ENCODE measurements at places on chromosomes 3 and 15. TPM values are rescaled to one million over a fixed set of nuclear protein-coding genes. Genes with fewer than 3 reads are reported as not detected.

DNA sequence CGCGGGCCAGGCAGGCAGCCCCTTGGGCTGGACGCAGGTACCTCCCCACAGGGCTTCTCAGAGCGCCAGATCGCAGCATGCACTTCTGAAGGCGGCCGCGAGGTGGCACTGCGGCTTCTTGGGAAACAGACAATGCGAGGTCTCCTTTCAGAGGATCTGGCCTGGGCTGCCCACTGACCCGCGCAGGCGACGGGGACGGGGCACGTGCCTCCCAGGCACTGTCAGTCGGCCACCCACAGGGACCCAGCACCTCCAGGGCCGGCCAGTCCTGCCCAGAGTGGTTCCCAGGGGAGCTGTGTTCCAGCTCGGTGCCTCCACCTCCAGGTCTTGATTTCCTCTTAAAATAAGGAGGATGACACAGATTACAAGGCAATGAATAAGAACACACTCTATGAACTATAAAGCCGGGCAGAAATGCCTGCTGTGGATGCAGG is 24.4 kb upstream of the TXNRD3 start:
- peak; percentile 71 for DNase-seq

GRCh38 chr3:133394561-133395311 is 5.1 kb upstream of the BFSP2 start:
- no peak for DNase-seq

The BOC gene
- total RNA-seq = 0.49 TPM

DNA sequence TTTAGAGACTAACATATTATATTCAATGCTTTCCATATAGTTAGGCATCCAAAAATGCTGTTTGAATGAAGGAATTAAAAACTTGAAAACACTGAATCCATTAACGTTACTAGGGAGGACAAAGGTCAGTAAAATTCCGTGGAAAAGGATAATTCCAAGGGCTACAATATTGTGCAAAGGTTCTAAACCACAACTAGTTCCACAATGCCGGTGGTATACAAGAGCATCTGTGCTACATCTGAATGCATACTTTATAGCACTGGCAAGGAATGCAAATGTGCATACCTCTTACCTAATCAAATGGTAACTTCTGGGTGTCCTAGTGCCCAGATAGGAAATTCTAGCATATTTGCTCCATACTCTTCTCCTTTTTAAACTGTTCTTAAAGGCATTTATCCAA is 2.2 kb downstream of the ICE2 start:
- DNase-seq = no peak

DNA sequence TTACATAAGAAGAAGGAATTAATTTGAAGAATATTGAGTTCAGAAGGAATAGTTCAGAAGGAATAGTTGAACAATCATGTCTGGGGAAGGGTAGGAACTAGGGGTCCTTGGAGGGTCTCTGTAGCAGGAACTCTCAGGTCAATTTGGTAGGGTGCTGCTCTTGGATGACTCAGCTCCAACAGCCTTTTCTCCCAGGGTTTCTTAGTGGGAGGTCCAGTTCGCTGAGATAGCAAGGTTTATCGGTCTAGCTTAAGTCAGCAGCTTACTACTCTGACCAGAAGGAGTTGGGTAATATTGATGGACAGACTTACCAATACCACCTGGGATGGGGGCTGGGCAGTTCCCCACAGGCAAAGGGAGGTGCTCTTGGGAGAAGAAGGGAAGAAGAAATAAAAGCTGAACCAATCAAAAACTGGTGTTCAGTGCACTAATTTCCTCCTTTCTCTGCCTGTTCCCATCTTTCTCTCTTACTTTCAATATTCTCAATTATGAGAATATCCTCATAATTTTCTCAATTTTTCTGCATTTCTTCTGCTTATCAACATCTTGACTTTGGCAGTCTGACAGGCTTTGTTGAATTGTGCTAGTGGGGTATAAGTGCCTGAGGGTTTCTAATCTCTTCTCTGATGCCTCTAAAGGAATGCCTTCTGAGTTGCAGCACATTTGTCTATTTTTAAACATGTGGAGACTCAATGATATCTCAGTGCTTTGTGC is 14.4 kb upstream of the MITF start:
- DNase-seq = no peak
